ENCODE measurements at places on chromosomes 6 and 20. TPM values are rescaled to one million over a fixed set of nuclear protein-coding genes. Genes with fewer than 3 reads are reported as not detected.

CLPSL1 gene
- not detected for total RNA-seq

OR12D3 gene
- not detected for total RNA-seq

PDE7B gene
- 0.61 TPM for total RNA-seq

HLA-DRA gene
- total RNA-seq: not detected

SLC2A10 gene
- not detected for total RNA-seq

C6orf141 gene
- 8.7 TPM for total RNA-seq

GJA10 gene
- not detected for total RNA-seq

FABP7 gene
- total RNA-seq: not detected

LTA gene
- total RNA-seq: 0.08 TPM

RMND1 gene
- total RNA-seq: 14.4 TPM

FAM110A gene
- total RNA-seq: 11.7 TPM

CENPQ gene
- 7.1 TPM for total RNA-seq

SALL4 gene
- 1.4 TPM for total RNA-seq

POU3F2 gene
- not detected for total RNA-seq

KCNB1 gene
- 3.0 TPM for total RNA-seq

SRF gene
- 16.3 TPM for total RNA-seq

PGC gene
- 0.09 TPM for total RNA-seq

TMEM200A gene
- 0.05 TPM for total RNA-seq

PAX1 gene
- 0.02 TPM for total RNA-seq

ZBTB46 gene
- 0.73 TPM for total RNA-seq

ANKEF1 gene
- total RNA-seq: 5.3 TPM

PHF10 gene
- total RNA-seq: 19.9 TPM

C6orf118 gene
- 0.14 TPM for total RNA-seq

SLC32A1 gene
- not detected for total RNA-seq

RRBP1 gene
- total RNA-seq: 145 TPM

Measured in A549 treated with AZD2906 at 1 μM for 4 hours (cell line).